ENCODE measurements at places on chromosomes 1 and 21. TPM values are rescaled to one million over a fixed set of nuclear protein-coding genes. Genes with fewer than 3 reads are reported as not detected.

Gene ASTN1
- not detected for total RNA-seq

Gene SIK1
- 19.7 TPM for total RNA-seq

Gene SH2D1B
- total RNA-seq, result not detected

Gene ZNF695
- total RNA-seq, result 19.6 TPM

Gene COL6A1
- total RNA-seq, result 17.8 TPM

Gene HCRTR1
- not detected for total RNA-seq

DNA sequence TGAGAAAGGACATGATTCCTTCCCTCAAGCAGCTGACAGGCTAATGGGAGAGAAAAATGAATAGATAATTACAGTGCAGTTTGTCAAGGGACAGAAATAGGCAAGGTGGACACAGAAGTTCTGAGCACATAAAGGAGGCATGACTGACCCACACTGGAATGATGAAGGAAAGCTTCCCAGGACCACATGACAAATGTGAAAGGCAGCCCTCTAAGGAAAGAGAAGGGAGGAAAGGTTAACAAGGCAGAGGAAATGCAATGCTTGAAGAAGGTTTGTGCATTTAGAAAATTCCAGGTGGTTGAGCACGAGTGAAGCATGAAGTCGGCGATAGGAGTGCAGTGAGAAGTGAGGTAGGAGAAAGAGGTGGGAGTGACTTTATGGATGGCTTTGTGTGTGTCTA is 37.4 kb downstream of the LAMC2 start:
- no peak for DNase-seq

GRCh38 chr21:27480841-27481261 is 514.0 kb upstream of the ADAMTS5 start:
- peak; percentile 37 for DNase-seq

DNA sequence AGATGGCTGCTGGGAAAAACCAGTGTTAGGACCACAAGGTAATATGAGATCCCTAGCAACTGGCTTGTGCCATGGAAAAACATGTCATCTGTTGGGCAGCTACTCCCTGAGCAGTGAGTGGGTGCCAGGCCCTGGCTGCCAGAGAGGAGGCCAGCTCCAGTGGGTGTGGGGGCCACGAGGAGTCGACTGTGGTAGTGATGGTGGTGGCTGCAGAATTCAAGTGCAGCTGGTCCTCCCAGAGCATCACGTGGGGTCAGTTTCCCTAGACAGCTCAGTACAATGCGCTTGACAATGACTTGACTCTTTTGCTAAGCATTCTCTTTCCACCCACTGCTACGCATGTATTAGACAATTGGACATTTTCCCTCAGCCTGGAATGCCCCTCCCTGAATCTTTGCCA is 14.5 kb upstream of the CDC42 start:
- DNase-seq, result no peak

GRCh38 chr1:3314491-3315381 is 139.7 kb upstream of the ARHGEF16 start:
- DNase-seq, result no peak

GRCh38 chr1:179575497-179576314 is at the start of gene NPHS2:
Gene NPHS2 (minus strand): TSS chr1:179575948. CDS start chr1:179575864, 84 bp downstream.
- DNase-seq, result peak; percentile 25

DNA sequence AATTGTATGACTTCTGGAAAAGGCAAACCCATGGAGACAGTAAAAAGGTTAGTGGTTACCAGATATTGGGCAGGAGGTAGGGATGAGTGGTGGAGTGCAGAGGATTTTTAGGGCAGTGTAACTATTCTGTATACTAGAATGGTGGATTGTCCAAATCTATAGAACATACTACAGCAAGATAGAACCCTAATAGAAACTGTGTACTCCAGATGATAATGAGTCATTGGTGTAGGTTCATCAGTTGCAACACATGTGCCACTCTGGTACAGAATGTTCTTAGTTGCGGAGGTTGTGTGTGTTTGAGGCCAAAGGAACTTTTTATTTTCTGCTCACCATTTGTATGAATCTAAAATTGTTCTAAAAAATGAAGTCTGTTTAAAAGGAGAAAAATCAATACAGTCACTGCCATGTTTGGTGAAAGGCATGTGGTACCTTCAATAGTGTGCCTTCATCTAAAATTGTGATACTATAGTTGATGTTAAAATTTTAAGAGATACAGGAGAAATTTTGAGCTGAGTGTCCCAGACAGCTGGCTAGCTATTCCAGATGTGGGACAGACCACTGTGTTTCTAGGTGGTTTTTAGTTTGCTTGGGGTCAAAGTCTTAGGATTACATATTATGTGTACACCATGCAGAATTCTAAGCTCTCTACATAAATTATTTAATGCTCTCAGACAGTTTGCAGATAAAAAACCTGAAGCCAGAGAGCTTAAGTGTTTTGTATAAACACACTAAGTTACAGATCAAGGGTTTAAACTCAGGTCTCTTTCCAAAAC is 150.5 kb downstream of the RPS6KC1 start:
- no peak for DNase-seq

DNA sequence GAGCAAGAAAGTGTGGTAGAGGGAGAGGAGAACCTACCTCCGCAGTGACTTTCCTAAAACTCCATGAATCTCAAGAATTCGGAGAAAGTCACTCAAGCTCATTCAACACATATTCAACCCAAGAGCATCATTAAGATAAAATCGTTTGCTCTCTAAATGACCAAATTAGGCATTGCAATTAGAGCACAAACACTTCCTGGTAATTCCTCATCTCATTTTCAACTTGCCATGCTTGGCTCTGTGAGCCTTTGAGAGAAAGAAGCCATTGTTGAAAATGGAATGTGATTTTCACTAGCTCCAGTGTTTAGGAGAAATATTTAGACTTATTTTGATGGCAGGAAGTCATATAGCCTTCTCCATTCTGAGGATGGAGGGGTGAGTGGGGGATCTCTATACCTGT is 52.5 kb downstream of the KAZN start:
- DNase-seq, result no peak

- no peak for DNase-seq
Observed at GRCh38 chr1:184362876-184363275, 24.0 kb upstream of the C1orf21 start.

- DNase-seq, result no peak
Observed at GRCh38 chr21:15195768-15196167, 131.0 kb upstream of the NRIP1 start.

- no peak for DNase-seq
Observed at GRCh38 chr1:156833603-156834002, 17.0 kb upstream of the SH2D2A start.

DNA sequence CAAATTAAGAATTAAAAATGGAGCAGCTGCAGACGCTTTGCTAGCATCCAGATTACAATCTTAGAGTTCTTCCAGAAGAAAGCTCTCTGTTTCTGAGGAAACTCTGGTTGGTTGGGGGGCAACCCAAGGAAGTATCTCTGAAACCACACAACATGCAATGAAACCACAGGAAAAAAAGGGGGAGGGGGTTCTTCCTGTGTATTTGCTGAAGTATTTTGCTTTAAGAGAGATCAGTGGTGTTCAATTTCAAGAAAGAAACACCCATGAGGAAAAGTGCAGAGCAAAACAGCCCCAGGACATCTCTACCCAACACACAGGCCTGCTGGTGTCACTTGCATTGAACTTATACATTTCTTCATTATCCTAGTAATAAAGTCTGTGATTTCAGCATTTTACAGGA is 19.7 kb upstream of the TIAM1 start:
- DNase-seq, result no peak

DNA sequence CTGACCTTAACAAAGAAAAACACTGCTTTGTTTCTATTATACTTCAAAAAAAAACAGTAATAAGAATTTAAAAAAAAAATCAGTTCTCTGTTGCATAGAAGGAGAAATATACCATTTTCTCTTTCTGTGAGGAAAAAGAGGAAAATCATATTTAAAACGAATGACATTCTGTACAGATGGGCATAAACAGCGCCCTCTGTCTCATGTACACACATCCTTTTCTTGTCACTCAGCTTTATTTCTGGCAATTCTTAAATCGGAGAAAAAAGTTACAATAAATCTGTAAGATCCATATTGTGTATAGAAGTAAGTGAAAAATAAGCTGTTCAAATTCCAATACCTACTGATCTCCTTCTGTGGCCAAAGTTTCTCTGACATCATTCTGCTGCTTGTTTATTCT is 245.4 kb downstream of the SMYD3 start:
- no peak for DNase-seq

DNA sequence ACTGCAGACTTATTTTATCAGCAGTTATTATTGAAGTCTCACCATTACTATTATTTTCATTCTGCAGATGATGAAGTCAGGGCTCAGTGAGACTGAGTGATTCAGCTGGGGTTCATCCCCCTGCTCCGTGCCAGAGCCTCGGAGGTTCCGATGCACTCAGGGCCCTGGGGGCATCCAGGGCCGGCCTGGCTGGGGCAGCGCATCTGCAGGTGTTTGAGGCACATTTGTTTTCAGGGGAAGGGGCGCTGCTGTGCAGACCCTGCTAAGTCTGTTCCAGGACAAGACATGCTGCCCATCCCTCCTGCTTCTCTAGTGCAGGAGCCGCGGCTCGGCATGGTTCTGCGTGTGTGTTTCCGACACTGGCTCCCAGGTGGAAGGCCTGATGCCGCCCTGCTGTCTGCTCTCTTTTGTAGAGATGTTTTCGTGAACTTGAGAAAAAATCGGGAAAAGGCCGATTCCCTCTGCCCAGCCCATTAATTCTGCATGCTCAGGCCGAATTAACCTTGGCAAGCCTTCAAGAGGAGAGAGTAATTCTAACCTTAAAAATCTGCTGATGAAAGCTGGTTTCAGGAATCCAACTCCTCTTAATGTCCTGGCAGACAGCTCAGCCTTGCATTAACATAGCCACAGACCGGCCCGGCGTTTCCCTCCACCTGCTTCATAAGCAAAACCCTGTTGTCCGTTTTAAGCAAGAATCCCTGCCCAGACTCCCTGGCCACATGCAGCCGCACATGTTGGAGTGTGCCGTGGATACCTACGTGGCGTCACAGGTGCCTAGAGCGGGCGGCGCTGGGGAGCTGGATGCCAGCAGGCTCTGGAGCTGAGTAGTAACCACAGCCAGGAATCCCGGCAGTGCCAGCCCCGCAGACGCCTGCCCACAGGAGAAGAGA is 316.0 kb upstream of the VAMP3 start:
- no peak for DNase-seq

DNA sequence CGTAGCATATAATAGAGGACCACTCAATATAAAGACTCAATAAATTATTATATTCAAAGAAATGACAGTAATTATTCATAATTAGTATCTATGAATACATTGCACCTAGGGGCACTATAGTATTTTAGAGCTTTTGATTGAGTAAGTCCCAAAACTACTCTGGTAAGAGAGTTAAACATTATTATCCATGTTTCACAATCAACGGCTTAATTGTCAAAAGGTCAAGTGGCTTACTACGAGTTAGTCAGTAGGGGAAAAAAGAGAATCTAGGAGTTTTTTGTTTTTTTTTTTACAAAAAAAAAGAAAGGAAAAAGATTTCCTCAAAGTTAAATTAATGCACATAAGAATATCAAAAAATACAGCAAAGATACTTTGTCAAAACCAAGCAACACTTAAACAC is 20.4 kb upstream of the LAMC1 start:
- no peak for DNase-seq

GRCh38 chr1:233328142-233328921 is 808 bp downstream of the MAP3K21 start:
- DNase-seq, result peak; percentile 53

- DNase-seq, result no peak
Observed at GRCh38 chr1:1315435-1315954, 7.1 kb downstream of the PUSL1 start.

GRCh38 chr21:39153842-39154241 is 29.4 kb downstream of the PSMG1 start:
- DNase-seq, result no peak

DNA sequence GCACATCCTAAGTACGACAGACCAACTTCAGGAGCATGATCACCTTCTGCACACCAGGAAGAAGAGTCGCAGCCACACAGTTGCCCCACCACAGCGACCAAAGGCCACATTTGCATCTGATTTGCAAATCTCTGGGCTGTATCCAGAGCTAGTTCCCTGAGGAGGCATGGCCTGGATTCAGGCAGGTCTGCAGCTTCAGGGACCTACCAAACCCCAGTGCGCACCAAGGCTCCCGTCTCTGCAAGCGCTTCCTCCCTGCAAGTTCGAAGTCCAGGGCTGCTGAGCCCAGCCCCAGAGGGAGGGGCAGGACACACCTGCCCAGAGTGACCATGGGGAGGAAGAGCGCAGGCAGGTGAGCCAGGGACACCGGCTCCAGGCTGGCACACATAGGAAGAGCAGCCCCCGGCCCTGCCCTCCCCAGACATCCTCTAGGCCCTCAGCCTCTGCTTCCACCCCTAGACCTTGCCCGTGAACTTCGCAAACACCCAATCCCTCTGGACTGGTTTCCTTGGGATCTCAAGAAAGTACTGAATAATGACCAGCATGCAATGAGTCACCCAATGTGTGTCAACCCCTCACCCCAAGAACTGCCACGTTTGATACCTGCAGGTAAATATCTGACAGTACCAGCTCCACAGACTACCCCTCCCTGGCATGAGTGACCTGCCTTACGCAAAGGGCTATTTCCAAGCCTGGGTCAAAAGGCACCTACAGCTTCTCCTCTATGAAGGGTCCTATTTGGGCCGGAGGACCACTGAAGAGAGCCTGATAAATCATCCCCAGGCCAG is 36.8 kb downstream of the CASZ1 start:
- peak; percentile 55 for DNase-seq

- no peak for DNase-seq
Observed at GRCh38 chr1:110489406-110489805, 29.6 kb downstream of the KCNA10 start.

DNA sequence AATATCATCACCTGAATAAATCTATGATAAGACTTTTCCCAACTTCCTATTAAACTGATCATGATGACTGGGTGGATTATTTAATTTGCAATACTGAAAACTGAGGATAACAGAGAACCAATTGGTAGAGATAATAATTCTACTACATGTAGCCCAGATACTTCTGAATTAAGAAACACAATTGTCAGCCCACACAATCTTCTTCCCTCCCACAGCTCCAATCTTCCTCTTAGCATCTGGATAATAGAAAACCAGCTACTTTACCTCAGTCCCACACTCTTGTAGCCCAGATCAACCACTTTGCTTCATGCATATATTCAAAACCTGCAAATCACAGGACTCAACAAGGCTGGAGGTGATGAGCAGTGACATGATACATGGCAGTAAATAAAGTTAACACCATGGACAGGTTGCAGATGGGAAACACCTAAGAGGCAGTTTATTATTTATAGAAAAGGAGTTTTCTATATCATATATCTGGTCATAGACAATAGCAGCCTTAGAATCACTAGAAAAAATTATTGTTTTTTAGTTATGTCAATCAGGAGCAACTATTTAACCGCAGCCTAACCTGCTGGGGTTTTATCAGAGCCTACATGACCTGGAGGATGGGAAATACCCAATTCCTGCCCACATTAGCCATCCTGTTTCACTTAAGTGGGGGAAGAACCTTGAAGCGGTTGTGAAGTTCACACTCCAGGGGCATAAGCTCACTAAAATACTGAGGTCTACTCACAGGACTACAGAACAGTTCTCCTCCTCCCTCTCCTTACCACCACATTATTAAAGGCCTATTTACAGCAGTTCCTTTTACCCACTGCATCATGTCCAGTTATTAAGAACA is 16.7 kb downstream of the FRRS1 start:
- DNase-seq, result no peak

Measured in Calu3 (cell line).